ENCODE measurements at places on chromosomes 3 and 15.

DNA sequence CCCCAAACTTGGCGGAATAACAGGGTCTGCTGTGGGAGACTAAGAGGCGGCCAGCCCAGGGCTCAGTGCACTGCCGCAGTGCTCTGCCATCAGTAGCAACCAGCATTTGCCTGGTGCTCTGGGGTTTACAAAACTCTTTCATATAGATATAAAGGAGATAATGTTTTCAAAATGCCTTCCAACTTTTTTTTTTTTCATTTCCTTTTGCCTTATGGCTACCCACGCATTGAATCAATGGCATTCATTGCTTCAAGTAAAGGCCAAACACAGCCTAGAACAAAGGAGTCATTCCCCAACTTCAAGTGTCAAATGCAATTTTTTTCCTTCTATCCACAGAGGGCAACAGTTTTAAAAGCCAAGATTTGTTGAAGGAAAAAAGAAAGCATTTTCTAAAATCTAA, 11.6 kb upstream of the SLC24A5 start:
- DNase-seq, result no peak

- DNase-seq, result no peak
Observed at GRCh38 chr15:87671289-87671688, 585.2 kb downstream of the NTRK3 start.

DNA sequence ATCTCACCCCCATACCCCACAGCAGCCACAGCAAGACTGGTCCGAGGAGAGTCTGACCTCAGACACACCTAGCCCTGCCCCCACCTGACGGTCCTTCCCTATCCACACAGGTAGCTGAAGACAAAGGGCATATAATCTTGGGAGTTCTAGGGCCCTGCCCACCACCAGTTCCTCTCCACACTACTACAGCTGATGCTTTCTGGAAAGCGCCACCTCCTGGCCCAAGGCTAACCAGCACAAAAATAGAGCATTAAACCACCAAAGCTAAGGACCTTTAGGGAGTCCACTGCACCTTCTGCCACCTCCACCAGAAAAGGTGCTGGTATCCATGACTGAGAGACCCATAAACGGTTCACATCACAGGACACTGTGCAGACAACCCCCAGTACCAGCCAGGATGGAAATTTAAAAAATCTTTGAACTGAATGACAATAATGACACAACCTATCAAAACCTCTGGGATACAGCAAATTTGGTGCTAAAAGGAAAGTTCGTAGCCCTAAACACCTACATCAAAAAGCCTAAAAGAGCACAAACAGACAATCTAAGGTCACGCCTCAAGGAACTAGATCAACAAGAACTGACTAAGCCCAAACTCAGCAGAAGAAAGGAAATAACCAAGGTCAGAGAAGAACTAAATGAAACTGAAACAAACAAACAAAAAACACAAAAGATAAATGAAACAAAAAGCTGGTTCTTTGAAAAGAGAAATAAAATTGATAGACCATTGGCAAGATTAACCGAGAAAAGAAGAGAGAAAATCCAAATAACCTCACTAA, 122.1 kb upstream of the TPRG1 start:
- no peak for DNase-seq

DNA sequence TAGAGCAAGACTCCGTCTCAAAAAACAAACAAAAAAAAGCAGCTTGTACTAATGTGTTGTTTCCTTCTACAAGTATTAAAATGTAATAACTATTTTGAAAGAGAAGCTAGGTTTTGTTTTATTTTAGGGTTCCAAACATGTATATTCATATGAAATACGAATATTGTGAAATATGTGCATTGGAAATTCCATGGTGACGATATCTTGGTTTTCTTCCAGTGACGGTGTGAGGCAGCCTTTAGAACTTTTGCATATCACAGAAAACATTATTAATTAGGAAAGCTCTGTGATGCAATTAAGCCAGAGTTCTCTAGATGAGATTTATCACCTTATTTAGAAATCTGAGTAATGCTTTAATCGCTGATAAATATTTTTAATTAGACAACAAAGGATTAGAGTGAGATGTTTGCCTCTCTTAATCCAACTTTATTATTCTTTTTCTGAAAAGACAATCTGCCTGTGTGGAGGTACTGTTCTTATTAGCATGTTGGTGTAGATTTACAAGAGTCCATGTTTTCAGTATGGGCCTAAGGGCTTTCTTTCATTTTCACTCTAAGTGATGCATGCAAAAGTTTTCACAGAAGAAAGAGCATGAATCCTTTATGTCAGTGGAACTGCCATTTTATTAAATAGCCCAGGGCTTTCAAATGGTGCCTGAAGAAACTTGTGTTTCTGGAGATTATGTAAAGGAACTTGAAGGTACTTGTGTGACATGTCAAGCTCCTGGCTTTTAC, 37.7 kb upstream of the SAMMSON start:
- no peak for DNase-seq

DNA sequence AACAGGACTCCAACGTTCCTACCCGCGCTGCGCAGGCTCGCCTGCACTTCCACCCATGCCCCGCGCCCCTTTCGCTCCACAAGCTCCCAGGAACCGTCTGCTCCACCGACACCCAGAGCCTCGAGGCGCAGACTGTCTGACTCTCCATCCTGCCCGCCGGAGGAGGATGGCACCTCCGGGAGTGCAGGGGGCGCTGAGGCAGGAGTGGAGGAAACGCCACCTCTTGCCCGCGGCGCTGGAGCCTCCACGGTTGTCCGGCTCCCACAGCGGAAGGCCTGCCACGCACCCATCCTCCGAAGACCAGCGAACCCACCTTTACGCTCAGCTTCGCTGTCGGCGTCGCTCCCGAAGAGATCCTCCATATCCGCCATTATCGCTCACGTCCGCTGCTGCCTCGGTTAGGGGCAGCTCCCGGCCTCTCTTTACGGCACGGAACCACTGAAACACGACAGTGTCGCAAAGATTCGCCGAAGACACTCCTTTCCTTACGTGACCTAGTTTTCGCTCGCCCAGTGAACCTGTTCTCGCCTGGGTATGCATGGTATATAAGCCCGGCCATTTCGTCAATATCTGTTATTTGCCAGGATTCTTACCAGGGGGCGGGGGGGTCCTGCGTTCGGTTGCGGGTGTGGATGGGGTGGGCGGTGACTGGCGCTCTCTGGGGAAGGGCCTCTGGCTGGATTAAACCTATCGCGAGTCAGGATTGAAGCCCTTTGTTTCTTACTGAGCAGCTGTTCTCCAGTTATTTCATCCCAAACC, at the start of gene LEO1:
Gene LEO1, minus strand, starts transcription at position 404 of the 759 bp plus-strand sequence. Its CDS starts 33 bp downstream, at position 371.
- peak; percentile 84 for DNase-seq

DNA sequence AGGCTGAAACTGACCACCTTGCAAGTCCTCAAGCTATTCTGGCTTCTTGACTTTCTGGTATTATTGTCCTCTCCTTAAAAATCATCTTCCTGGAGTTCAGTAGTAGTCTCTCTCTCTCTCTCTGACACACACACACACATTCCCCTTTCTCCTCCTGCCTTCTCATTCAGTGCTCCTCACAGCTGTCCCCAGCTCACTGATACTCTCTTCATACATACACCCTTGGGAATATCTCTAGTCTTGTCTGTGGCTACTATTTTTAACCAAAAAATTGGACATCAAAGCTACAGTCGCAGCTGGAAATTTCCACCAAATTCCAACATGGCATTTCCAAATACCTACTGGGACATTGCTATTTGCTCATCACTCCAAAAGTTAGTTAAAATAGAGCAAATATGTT, 178.9 kb downstream of the ECT2 start:
- DNase-seq, result no peak

DNA sequence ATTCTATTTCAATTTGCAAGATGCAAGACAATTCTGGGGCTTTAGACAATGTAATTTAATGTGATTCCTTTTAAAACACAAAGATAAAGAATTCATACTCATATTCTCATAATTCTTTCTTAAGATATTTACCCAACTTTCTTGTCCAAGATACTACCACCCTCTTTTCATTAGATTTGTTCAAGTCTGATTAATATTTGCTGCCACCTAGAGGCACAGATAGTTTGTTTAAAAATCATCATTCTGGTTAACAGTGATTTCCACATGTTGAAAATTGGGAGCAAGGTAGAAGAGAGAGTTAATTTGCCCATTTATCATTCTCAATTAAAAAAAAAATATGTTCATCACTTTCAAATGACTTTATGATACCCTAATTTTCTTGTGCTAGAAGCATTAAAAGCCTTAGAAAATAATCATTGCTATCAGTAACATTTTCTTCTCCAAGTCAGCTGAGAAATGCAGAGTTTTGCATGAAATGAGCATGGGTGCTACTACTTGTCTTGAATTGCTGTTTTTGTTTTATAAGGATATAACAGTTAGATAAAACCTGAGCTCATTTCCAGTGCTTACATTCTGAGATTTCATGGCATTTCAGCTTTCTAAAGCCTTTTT, 11.6 kb downstream of the TAMM41 start:
- DNase-seq, result no peak

- no peak for DNase-seq
Observed at GRCh38 chr15:41993472-41994170, 21.3 kb upstream of the EHD4 start.

- DNase-seq, result no peak
Observed at GRCh38 chr3:114939920-114940319, 207.2 kb downstream of the ZBTB20 start.

- no peak for DNase-seq
Observed at GRCh38 chr3:65713016-65713415, 325.7 kb downstream of the MAGI1 start.

DNA sequence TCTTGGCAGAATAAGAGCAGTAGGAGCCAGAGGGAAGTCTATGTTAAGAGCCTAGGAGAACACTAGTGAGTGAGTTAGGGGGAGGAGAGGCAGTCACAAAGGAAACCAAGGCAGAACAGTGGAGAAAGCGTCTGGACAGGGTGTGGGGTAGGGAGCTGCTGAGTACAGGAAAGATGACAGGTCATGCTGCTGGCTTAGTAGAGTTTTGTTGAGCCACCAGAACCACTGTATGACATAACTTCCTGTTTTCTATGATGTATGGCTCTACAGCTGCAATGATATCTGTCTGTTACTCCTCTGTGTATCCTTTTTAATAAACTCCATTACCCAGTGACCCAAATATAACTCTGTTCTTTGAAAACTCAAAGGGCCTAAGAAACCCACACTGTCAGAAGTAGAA, 10.6 kb upstream of the STT3B start:
- DNase-seq, result no peak

GRCh38 chr3:189458528-189458927, 172.7 kb upstream of the TP63 start:
- no peak for DNase-seq

- no peak for DNase-seq
Observed at GRCh38 chr3:187005827-187006481, 75.6 kb downstream of the ST6GAL1 start.

DNA sequence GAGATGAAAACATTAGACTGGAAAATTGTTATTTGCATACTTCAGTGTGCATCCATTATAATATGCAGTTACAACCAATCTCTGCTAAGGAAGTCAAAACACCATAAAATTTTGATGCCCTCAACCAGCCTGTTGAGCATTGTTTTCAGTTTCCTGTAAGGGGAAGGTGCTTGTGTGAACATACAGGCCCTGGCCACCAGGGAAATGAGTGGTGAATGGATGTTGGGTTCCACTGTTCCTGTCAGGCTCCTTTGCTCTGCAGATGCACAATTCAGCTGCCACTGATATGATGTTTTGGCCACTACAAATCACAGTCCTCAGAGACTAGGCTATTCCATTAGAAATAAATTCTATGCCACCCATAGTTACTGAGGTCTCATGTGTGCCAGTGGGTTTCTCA, 184.6 kb downstream of the SYNPR start:
- no peak for DNase-seq

DNA sequence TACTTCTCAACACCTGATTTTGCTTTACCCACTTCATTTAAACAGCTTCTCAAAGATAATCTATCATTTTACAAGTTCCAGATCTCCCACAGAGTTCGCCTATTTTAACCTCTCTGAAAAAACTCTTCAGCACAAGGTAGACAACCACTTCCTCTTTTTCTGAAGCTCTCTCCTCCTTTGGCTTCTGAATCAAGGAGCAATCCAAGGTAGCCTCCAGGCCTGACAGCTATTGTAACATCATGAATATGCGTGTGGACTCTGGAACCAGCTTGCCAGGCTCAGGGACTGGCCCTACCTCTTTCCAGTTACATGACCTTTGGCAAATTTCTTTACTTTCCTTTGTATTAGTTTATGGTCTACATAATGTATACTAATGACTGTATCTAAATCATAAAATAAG, 405.9 kb upstream of the ZNF385D start:
- DNase-seq, result no peak

- DNase-seq, result no peak
Observed at GRCh38 chr15:58460872-58461271, 29.1 kb downstream of the LIPC start.

DNA sequence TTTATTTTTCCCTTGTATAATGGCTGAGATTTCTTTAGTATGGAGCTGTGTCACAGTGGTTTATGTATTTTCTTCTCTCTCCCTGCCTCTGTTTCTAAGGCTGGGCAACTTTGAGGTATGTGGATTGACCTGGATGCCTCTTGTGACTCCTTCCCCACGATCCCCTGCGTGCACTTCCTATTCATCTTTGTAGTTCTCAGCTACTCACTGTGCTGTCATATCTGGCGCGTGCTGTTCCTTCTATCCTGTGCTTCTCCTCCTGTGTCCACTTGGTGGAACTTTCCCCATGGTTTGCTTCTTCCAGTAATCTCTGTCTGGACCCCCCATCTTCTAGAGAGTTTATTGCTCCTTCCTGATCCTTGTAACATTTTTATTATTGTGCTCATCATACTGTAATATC, 97.3 kb downstream of the AKAP13 start:
- DNase-seq, result no peak

- DNase-seq, result no peak
Observed at GRCh38 chr3:79477242-79477641, 290.6 kb downstream of the ROBO1 start.

DNA sequence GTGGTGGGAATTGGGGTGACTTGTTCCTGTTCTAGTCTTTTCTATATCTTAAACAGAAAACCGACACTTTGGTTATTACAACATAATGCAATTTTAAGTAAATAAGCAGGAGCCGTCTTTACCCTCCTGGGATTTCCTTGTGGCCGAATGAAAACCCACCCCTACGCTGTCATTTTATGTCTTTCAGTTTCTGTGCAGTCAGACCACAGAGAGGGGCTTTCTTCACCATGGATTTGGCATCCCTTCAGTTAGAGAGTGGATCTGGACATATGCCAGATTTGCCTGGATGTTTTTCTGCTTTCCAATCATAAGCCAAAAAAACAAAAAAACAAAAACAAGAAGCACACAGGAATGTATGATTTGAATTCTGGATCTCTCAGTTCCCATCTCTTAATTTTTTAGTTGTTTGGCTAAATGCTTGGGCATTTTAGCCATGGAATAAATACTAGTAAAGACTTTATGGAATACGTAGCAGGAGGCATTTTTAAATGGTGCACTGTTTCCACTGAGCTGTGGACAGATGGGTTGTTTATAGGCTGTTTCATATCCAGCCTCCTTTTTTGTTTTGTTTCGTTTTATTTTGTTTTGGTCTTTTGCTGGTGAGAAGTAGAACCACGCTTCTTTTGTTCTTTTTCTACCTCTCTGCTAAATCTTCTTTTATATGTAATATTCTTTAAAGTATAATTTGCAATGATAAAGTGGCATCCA, 272.9 kb downstream of the FEZF2 start:
- no peak for DNase-seq

Measured in effector CD8-positive, alpha-beta T cell (primary cell).